ENCODE measurements at places on chromosomes 11 and 22. TPM values are rescaled to one million over a fixed set of nuclear protein-coding genes. Genes with fewer than 3 reads are reported as not detected.

The CHRM1 gene
- not detected for total RNA-seq

The ZFTA gene
- 5.2 TPM for total RNA-seq

The C11orf86 gene
- not detected for total RNA-seq

The NPAS4 gene
- not detected for total RNA-seq

The CACNA1I gene
- total RNA-seq, result 0.02 TPM
